ENCODE measurements at places on chromosomes 7 and 10.

GRCh38 chr7:4882169-4883032, 1.1 kb downstream of the RADIL start:
- DNase-seq, result no peak

- DNase-seq, result no peak
Measured at GRCh38 chr7:127541548-127541947, 43.8 kb downstream of the GCC1 start.

- no peak for DNase-seq
Measured at GRCh38 chr10:133242611-133243356, 5.1 kb downstream of the VENTX start.

GRCh38 chr7:1632916-1633785, 36.9 kb upstream of the ELFN1 start:
- DNase-seq, result no peak

DNA sequence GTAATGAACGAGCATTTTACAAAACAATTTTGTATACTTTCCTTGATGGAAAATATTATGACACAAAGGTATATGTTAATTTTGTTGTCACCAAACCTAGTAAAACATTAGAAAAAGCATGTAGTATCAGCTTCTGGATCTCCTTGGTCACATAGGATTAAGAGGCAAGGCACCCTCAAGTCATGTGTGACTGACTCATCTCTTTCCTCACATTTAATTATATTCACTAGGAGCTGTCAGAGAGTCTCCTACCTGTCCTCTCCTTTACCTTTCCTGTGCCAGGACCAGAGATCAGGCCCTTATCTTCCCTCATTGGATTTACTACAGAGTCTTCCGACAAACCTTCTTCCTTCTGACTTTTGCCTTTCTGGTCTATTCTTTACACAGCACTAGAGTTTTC, 111.3 kb upstream of the RPA3 start:
- DNase-seq, result peak; percentile 32

GRCh38 chr10:105063796-105064195, 422.7 kb downstream of the SORCS3 start:
- peak; percentile 51 for DNase-seq

DNA sequence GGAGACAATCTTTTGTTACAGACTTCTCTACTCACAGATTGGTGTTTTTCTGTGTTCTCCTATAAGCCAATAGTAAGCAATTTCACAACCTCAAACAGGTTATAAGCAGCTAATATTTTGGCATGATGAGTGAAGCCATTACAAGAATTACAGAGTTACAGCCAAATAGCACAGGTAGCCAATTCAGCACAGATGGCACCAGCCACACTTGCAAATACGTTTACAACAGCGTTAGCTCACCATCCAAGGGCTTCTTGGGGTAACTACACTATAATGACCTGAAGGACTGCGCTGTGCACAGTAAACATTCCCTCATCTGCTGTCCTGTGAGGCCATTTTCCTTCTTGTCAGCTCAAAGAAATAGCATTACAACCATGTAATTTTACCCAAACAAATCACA, 428.6 kb downstream of the TCERG1L start:
- DNase-seq, result no peak

GRCh38 chr10:113937258-113937657, 82.8 kb downstream of the NHLRC2 start:
- DNase-seq, result no peak

DNA sequence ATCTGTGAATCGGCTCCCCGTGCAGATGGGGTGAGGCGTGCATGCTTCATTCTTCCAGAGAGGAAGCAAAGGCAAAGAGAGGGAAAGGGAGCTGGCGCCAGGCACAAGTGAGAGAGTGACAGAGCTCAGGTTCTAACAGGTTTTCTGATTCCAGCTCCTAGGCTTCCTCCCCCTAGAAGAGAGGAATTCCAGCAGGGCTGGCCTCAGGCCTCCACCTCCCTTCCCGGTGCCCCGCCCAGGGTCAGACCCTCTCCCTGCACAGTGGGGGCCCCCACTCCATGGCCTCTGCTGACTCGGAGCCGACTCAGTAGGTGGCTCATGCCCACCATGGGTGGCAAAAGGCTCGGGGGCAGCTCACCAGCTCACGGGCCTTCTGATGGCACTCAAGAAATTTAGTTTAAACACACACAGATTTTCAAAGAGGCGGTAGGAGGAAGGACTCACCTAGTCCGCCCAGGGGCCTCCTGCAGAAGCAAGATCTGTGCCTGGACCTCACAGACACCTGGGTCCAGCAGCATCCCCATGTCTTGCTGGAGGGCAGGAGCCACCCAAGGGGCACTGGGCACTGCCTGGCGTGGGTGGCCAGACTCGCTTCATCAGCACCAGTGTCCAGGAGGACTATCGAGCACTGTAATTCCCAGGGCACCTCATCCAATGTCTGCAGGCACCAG, 183.5 kb downstream of the MAD1L1 start:
- no peak for DNase-seq

DNA sequence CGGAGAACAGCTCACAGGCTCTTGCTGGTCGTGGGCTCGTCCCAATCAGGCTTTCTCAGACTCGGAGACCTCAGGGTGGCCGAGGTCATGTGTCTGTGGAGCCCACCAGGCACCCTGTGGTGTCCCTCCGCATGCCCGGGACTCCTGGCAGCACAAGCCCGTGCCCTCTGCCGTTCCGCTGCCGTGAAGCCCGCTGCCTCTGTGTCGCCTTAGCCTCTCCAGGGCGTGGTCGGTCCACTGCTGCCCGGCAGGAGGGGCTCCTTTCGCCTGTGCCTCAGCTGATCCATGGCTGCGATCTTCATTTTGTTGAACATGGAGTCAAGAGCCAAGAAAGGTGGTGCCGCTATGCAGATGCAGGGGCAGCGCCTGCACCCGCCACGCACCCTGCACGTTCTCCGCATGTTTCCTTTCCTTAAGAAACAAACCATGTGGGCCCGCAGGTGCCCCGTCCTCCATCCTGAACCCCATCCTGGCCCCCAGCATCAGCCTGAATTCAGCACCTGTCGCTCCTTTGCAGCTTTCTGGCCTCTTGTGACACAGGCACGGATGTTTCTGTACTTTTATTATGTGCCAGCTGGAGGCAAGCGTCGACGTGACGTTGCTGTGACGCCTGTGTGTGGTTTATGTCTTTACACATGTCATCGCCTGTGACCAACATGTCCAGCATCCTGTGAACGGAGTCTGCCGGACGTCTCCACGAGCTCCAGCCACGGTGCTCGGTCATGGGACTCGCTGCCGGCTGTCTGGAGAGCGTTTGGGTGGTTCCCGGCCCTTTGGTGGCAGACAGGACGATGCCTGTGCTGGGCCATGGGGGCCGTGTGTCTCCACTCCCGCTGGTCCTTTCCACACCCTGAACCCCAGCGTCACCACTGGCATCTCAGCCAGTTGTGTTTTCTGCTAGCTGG, 69.9 kb downstream of the NKX6-2 start:
- no peak for DNase-seq

DNA sequence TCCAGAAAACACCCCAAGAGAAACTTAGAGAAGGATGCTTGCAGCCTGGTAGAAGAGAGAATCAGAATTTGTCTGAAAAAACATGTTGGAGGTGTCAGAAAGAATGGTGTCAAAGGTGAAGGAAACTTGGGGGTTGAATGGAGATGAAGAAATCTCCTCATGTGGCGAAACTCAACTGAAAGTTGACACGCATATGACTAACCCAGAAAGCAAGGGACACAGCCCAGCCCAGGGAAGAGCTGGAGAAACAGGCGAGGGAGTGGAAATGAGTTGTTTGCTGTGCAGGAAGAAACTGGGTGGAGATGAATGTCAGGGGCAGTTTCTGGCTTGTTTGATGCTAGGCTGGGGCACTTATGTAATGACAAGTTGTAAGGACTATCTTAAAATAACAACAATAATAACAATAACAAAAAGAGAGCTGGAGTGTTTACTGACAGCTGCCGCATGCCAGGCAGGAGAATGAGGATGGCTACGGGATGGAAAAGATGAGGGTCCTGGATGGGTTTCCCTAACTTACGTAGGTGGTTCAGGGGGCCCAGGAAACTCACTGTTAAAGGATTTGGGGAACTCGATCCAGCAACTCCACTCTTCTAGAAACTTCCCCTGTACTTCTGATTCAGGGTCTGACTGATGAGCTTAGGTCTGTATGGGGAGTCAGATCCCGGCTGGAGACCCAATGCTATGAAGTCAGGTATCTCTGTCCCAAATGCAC, 57.4 kb downstream of the MAP3K8 start:
- no peak for DNase-seq

GRCh38 chr7:122273117-122273516, 31.4 kb downstream of the FEZF1 start:
- no peak for DNase-seq

DNA sequence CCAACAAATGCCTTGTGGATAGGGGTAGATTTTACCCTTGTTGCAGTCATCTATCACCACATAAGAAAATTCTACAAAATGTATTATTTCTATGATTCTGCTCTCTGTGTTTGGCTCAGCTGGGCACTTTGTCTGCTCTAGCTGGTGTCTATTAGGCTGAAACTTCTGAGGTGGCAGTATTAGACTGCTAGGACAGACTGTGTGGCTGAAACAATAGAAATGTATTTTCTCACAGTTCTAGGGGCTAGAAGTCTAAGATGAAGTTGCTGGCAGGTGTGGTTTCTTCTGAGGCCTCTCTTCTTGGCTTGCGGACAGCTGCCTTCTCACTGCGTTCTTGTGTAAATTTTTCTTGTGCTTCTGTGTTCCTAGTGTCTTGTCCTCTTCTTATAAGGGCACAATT, 1139.6 kb upstream of the LRRTM3 start:
- DNase-seq, result no peak

GRCh38 chr10:61001731-61002122, 57.7 kb upstream of the RHOBTB1 start:
- no peak for DNase-seq

- DNase-seq, result no peak
Measured at GRCh38 chr7:156220701-156221100, 408.4 kb upstream of the SHH start.

DNA sequence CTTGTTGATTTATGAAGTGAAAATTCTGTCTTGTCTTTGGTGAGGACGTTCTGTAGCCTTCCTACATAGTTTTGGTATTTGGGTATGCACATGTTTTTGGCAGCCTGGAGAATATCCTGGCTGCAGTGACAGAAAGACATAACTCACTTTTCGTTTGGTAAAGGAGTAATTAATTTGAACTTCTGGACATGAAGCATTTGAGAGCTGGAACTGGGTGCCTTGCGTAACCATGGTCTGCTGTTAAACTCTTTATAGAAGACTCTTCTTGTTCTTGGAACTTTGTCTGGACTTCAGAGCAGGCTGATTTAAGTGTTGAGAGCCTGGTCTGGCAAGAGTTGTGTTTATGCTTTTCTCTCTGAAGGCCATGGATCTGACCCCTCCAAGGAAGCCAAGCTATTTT, 231.3 kb downstream of the LRMDA start:
- no peak for DNase-seq

GRCh38 chr10:101367569-101368453, 13.8 kb downstream of the BTRC start:
- no peak for DNase-seq

GRCh38 chr10:42955493-42955889, 121.4 kb upstream of the RET start:
- no peak for DNase-seq

GRCh38 chr7:96246919-96247318, 75.0 kb downstream of the SLC25A13 start:
- DNase-seq, result no peak

DNA sequence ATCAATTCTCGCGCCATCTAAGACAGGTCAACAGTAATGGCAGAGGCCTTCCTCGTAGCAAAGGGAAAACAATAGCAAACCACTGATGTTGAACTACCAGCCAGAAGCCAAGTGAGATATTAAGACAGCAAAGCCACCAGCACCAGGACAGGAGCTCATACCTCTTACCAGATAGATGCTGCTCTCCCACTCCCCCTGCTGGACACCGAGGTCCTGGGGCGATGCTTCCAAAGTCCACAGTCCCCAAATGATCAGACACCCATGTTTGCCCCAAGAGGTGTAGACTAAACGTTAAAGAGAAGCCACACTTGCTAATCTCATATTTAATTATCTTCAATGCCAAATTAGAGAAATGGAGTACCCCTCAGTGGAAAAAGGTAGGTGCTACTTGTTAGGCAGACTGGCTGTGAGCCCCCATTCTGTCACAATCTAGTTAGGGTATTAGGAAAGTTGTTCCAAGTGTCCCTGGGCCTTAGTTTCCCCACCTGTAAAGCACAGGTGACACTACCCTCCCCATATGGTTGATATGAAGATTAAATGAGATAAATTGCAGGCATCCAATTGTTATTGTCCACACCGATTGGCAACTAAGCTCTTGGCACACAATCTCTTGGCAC, 39.9 kb downstream of the TOMM7 start:
- peak; percentile 69 for DNase-seq

DNA sequence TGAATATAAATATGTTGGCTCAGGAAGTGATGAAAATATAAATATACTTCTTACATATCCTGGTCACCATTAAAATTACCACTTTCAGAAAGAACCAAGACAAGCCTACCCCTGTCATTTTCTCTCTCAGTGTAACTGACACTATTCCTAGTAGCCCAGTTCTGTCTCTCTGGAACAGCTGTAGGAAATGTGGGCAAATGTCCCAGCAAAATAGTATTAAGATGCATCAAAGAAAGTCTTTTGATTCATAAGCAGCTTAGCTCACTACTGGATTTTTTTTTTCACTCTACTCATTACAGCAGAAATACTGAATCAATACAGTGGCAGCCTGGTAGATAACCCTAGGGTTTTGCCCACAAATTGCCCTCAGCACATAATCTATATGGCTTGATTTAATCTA, 290.9 kb downstream of the DNAJB9 start:
- no peak for DNase-seq

DNA sequence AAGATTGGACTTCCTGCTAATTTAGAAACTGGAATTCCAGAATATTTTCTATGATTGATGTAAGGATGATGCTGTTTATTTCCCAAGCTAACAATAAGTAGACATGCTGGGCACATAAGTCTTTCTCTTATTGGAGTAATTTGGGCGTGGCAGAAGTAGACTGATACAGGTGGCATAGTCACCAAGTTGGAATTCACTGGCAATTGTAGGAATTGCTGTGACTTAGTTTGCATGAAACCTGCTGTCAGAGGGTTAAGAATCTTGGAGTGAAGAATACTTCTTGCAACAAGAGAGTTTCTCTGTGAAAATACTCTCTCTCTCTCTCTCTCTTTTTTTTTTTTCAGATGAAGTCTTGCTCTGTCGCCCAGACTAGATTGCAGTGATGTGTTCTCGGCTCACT, 569.7 kb downstream of the REEP3 start:
- DNase-seq, result no peak

DNA sequence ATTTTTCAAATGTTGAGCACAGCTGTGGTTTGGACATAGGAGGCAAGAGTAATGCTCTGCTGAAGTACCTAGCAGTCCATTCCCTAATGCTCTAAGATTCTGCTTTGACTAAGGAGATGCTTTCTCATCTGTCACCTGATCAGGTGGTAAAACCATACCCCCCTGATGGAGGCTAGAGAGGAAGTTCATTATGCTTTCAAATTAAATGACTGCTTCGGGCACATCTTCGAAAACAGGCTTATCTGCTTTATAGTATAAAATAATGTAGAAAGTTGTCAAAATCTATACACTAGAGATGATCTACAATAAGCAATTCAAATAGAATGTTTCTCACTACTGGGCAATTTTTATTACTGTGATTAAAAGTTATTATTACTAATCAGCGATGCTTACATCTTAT, at the start of gene GNAT3:
GNAT3 (minus strand) TSS at position 101 of the 400 bp plus-strand sequence. CDS start 138 bp downstream, outside the sequence.
- no peak for DNase-seq
